ENCODE measurements at places on chromosomes 7 and 10.

DNA sequence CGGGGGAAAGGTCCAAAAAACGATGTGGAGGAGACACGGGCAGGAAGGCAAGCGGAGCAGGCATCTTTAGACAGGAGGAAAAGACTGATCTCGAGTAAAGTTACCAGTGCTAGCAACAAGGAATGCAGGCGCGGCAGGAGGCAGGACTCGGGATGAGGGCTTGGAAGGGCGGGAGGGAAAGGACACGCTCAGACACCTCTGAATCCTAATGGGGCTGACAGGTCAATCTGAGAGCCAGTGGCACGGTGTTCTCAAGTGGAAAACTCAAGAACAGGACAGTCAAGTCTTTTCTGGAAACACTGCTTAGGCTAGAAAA, 155.3 kb upstream of the COBL start:
- no peak for DNase-seq

DNA sequence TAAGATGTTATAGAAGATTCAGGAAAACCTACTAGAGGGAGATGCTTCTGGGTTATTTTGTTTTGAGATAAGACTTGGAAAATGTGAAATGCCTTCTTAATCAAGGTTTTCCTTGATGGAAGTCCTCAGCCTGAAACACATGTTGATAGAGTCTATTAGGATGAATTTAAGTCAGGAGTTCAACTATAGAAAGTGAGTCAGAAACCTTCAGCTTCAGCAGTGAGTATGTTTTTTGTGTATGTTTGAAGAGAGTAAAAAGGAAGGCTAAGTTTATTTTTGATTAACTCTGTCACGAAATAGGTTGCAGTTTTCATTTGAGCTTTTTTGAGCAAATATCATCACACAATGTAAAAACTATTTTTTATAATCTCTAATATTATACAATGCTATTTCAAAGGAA, 114.6 kb downstream of the HGF start:
- no peak for DNase-seq

GRCh38 chr10:42987121-42987541, 89.7 kb upstream of the RET start:
- no peak for DNase-seq

DNA sequence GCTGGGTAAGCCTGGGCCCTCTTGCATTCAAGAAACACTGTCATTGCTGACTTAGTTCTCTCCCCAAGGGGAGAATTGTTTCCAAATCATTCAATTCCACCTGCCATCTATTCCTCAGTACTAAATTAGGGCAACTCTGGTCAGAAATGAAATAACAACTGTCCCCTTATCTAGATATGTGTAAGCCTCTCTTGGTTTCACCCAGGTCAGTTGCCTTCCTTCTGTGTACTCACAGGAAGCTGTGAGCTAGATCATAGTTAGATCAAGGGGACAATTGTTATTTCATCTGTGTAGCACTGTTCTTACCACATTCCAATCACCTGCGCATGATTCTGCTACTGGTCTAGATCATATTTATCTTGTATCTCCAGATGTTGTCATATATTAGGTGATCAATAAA, 483.0 kb upstream of the SORCS1 start:
- DNase-seq: no peak

DNA sequence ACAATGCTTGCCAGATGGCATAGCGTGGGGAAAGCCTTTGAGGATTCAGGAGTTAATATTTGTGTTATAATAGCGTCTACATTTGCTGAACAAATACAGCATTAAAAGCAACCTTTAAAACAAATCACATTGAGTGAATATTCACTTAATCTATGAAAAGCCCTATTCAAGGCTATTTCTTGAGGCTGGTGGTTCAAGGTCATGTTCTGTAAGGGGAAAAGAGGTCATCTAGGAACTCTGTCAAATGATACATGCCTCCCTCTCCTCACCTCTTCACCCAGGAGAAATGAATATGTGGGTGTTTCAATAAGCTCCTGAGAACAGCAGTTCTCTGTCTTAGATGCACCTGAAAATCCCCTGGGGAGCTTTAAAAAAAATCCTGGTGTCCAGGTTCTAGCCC, 303.0 kb downstream of the ELMO1 start:
- no peak for DNase-seq

GRCh38 chr7:128941946-128942526, 4.3 kb downstream of the IRF5 start:
- no peak for DNase-seq

DNA sequence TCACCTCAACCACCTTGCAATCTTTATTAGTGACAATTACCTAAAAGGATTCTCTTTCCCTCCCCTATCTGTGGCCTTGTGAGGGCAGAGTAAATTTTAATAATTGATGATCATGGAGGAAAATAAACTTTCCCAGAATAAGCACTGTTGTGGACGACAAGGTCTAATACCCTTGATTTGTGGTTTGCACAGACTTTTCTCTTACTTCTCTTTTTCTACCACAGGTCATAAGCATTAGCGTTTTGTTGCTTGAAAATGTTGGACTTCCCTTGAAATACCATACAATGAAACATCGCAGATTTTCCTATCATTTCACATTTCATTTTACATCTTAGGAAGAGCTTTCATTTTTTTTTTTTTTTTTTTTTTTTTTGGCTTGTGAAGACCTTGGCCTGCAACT, 188.1 kb upstream of the TMEM72 start:
- DNase-seq: no peak

DNA sequence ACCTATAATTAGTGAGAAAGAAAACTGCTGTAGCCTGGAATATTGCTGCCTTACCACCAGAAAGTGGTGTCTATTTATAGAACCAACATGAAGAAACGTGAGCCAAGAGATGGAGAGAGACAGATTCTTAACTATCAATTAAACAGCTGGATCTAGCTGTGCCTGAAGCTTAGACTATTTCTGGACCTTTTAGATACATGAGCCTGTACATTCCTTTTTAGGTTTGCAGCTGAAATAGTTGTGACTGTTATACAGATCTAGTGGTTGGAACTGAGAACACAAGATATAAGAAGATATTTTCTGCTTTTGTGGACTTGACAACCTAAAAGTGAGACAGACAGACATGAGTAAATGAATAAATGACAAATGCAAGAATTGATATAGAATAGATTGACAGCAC, 73.4 kb downstream of the CDK14 start:
- no peak for DNase-seq

- DNase-seq: no peak
These were observed 69.4 kb downstream of the SH3PXD2A start for GRCh38 chr10:103786020-103786419.

- no peak for DNase-seq
These were observed 825.3 kb upstream of the C7orf33 start for GRCh38 chr7:147765301-147765700.

GRCh38 chr10:114362826-114363355, 41.4 kb downstream of the AFAP1L2 start:
- no peak for DNase-seq

- no peak for DNase-seq
These were observed 869.4 kb upstream of the PHF14 start for GRCh38 chr7:10104292-10104691.

GRCh38 chr7:25313526-25313925, 85.2 kb upstream of the NPVF start:
- no peak for DNase-seq

- DNase-seq: no peak
These were observed 229.3 kb upstream of the PRSS58 start for GRCh38 chr7:142487124-142487523.
